Inflammatory macrophage (primary cell): ENCODE measurements at places on chromosomes 5 and 9.
A peak's percentile ranks its signal among the peaks of the same experiment; 100 is the strongest.

DNA sequence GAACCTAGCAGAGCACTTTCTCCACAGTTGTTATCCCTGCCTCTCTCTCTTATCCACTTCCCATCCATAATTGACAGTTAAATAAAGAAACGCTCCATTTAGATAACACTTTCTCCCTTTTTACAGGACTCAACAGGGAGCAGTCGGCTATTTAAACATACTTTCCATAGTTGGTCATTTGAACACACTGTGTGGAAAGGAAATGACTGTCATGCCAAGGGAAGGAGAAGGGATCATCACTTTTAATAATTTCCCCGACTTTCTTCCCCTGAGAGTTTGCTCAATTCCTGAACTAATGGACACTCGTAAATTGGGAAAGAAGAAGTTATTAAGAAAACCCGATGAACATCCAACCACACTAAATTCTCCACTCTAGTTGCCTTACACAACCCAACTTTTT lies 400.8 kb upstream of the PTGER4 start:
- no peak for DNase-seq

DNA sequence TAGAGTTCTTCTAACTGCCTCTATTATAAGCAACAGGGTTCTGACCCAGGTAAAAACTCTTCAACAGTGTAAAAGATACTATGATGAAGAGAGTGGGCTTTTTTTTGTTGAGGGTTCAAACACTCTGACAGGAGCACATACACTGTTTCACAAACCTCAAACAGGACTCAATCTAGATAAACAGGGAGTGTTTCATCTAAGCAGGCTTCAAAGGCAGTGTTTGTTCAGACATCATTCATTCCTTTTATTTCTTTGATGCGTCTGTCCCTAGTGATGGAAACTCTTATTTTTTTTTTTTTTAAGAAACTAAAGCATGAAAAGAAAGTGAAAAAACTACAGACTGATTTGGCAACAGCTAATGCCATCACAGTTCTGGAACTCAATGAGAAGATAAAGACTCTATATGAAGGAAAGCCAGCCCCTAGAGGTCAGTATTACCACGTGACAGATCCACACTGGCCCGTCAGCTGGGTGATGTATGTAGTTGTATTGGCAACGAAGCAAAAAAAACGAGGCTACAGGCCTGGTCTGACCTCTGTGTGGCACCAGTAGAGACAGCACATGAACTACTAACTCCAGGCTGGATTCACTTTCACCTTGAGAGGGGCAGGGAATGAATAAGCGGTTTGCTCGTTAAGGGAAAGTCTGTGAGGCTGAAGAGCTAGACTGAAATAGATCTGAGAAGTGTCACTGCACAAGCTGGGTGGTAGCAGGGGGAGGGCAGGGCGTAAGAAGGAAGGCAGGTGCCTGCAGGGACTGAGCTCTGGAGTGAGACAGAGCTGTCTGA lies 172.2 kb downstream of the CCDC192 start:
- peak; percentile 3 for DNase-seq

- no peak for DNase-seq
Measured at GRCh38 chr5:1341863-1342262, 3.0 kb downstream of the CLPTM1L start.

DNA sequence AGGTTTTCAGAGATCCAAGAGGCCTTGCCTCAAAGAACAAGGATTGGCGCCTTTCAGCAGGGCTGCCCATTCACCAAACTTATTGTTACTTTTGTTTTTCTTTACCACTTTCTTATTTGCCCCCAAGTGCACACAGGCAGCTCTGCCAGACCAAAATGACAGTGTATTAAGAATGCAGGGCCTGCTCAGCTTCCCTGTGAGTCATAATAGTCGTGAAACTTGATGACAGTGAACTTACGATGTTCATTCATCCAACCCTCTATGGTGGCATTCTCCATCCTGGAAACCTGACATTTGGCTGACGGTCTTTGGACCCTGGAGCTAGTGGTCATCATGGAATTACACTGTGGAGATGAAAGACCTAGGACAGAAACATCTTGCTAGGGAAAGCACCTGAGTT lies 44.3 kb downstream of the UBE2QL1 start:
- DNase-seq: no peak

DNA sequence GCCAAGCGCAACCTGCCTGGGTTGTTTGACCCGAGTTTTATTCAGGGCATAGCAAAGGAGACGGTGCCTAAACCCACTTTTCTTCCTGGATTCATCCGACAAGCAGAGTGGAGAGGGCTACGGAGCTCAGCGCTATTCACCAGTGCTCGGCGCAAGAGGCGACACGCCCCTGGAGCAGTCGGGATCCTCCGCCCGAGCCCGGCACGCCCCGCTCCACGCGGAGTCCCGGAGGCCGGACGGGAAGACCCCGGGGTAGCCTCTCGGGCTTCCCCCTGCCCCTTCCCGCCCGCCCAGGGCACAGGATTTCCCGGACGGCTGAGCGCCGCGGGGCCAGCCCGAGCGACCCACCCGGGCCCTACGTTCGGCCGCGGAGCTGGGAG lies 427 bp downstream of the SERINC5 start:
- peak; percentile 47 for DNase-seq

- DNase-seq: no peak
Measured at GRCh38 chr5:52746539-52746938, 41.2 kb upstream of the ITGA1 start.

DNA sequence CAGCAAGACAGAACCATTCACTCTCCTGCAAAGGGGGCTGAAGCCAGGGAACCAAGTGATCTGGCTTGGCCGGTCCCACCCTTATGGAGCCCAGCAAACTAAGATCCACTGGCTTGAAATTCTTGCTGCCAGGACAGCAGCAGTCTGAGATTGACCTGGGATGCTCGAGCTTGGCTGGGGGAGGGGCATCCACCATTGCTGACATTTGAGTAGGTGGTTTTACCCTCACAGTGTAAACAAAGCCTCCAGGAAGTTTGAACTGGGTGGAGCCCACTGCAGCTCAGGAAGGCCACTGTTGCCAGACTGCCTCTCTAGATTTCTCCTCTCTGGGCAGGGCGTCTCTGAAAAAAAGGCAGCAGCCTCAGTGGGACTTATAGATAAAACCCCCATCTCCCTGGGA lies 60.5 kb downstream of the TNFSF8 start:
- DNase-seq: no peak
